ENCODE measurements at places on chromosomes 11 and 22.

DNA sequence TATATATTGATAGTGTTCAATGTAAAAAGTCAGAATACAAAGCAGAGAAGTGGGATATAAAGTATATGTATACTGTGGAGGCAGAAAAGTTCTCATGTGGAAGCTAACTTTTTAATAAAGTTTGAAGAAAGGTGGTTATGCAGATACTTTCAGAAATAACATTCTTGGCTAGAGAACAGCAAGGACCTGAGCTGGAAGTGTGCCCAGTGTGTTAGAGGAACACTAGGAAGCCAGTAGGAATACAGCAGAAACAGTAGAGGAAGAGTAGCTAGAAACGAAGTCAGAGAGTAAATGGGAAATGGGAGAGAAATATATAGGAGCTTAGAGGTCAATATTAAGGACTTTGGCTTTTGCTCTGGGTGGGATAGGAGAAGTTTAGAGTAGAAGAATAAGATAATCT lies 464.9 kb upstream of the CCDC90B start:
- DNase-seq, result no peak

DNA sequence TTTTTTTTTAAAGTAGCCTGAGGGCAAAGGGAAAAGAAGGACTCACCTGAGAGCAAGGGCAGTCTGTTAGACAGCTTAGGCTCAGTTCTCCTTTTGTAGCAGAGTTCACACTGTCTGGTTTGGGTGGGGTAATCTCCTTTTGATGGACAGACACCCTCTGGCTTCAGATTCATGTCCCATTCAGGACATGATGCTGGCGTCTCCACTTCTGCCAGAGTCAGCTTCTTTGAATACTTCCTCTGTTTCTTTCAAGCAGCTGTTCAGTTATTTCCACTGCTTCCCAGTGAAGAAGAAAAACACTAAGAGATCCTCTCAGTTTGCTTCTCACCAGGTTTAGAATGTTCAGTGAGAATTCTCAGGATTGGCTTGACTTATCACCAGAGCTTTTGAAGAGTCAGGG lies 79.0 kb upstream of the HSD17B12 start:
- no peak for DNase-seq

- DNase-seq, result no peak
Observed at GRCh38 chr11:69540118-69541000, 58.9 kb downstream of the LINC01488 start.

GRCh38 chr11:69880041-69880825 lies 61.0 kb upstream of the FGF3 start:
- no peak for DNase-seq

GRCh38 chr11:61119055-61119454 lies 16.8 kb downstream of the CD5 start:
- DNase-seq, result no peak

DNA sequence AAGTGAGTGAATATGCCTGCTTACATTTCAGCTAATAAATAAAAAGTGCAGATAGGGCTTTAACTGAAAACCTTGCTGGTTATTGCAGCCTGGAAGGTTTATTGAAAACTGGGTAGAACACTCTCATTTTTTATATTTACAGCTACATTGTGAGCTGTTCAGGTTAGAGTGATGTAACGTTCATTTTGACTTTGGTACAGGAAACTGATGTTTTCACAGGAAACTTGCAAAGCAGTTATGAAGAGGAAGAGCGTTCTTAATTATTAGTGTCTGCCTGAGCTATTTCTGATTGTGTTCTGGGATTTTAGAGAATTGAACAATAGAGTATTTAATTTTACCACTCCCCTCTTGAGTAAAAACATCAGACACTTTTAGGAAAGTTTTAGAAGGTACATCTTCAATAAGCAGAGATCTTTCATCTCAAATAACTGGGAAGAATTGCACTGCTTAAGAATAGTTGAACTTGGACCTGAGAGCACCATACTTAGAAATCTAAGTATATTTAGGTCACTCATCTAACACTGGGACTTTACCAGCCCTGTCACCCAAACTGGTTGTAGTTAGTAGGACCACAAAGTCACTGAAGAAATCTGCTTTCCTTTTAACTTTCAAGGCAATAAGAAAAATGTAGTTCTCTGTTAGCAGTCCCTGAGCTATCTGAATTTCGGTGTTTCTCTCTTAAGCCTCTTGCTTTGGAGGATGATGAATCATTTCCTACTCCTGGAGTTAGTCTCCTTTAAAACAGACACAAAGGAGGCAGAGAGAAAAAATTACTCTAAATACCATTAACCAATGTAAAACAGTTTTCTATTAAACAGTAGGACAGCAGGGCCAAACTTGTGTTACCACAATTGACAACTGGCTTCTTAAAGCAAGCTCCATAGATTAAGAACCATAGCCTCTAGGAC lies 128.6 kb upstream of the DDI1 start:
- no peak for DNase-seq

GRCh38 chr22:36864454-36865215 lies 3.8 kb downstream of the NCF4 start:
- no peak for DNase-seq

- no peak for DNase-seq
Observed at GRCh38 chr11:43576803-43577521, 103.6 kb upstream of the HSD17B12 start.

DNA sequence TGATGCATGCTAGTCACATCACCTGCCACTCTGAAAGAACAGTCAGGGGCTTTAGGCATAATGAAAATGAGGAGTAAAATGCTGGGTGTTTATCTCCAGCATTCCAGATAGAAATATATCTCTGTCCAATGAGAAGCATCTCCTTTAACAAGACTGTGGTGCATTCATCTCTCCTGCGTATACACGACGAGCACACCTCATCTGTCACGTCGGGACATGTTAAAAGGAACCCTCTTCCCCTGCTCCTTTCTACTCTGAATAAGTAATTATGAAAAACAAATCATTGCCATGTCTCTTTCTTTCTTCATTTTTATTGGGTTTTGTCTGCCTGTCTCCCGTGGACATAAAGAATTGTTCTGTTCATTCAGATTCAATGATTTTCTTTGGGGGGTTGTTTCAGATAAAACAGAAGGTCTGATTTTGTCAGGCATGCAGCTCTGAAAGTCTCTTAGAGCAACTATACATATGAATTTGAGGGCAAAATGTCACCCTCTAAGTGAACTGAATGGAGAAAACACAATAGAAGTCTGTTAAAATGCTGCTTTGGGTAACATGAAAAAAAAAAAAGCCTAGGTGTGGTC lies 195.0 kb downstream of the MAML2 start:
- DNase-seq, result no peak

DNA sequence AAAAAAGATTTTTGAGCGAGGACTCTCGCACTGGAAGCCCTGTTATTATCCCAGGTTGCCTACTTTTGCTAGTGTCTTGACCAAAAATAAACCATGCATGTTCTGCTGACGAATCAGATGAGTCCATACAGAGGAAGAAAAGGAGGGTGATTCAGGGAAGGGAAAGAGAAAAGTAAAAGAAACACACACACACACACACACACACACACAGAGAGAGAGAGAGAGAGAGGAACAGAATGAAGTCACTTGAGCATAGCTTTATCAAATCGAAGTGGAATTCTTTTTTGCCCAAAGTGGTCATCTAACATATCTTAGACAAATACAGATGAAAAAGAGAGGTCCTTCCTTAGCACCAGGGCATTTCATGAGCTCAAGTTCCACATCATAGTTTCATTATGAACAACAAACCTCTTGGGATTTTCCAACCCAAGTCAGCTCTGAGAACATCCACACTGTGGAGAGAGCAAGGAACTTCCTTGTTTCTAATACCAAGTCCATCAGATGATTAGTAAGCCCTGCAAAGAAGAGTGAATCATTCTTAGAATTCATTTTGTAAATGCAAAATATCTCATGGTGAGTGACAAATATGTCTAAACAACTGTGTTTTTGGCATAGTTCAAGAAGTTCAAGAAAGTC lies 7.7 kb upstream of the MMP12 start:
- DNase-seq, result no peak

GRCh38 chr11:128662076-128662475 lies 31.8 kb upstream of the FLI1 start:
- no peak for DNase-seq

DNA sequence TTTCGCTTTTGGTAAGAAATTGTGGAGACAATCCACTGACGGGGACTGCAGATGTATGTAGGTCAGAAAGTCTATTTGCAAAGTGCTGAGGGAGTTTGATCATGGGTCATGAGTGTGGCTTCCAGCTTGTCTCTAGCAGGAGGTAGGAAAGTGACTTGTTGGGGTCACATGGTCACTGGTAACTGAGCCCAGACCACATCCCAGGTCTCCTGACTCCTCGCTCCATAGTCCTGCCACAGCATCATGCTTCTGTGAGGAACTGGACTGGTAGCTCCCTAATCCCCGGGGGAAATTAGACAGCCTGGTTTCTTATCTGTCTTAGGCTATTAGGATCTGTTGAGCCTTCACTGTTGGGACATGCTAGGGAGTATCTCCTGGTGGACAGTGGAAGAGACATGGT lies 142.1 kb downstream of the MYO18B start:
- DNase-seq, result no peak

DNA sequence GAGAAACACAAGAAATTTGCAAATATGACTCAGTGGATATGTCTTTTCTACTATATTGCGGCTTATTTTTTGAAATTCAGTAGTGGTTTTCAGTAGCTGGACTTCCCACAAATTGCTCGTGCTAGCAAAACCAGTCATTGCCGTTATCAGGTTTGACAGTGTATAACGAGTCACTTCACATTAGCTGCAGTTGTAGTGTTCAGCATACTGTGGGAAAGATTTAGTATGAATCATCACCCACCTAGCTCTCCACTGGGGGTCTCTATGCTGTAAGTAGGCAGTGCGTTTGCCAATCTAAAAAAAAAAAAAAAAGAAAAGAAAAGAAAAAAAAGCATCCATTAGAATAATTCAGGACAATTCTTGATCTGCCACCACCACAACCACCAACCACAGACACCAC lies 1318.9 kb downstream of the LRRC4C start:
- no peak for DNase-seq

- DNase-seq, result no peak
Observed at GRCh38 chr11:128759597-128759996, 65.7 kb downstream of the FLI1 start.

GRCh38 chr11:26276798-26277424 lies 55.0 kb upstream of the ANO3 start:
- no peak for DNase-seq

GRCh38 chr11:133399855-133400625 lies 132.3 kb downstream of the OPCML start:
- no peak for DNase-seq

DNA sequence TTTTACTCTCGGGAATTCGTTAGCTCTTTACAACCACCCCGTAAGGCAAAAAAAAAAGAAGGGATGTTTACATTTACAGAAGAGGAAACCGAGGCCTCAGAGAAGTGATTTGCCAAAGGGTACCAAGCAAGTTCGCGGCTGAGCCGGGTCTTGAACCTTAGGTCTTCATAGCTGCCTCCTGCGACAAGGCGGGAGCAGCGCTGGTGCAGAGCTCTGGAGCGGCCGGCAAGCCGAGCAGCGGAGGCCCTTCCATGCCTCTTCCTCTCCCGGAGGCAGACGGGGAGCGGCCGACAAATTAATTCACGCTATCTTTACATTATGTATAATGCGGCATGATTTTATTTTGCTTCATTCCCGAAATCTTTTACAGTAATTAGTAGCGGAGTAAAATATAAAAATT lies 536.3 kb downstream of the INSC start:
- DNase-seq, result no peak

DNA sequence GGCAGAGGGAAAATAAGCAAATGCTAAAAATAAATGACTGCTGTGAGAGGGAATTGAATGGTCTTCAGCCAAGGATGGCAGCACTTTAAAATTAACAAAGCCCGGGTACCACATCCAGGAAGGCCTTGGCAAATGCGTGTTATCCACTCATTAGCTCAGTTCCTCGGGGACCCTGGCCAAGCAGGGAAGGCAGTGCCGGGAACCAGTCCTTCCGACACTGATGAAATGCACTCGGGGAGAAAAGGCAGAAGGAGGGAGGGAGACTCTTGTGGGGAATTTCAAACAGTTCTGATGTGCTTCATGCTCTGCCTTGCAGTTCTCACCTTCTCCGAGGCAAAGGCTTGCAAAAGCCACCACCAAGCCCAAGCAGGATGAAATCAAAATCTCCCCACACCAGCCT lies 38.3 kb downstream of the CLPB start:
- DNase-seq, result no peak

GRCh38 chr11:114563077-114563476 lies 3.4 kb upstream of the NXPE1 start:
- no peak for DNase-seq

DNA sequence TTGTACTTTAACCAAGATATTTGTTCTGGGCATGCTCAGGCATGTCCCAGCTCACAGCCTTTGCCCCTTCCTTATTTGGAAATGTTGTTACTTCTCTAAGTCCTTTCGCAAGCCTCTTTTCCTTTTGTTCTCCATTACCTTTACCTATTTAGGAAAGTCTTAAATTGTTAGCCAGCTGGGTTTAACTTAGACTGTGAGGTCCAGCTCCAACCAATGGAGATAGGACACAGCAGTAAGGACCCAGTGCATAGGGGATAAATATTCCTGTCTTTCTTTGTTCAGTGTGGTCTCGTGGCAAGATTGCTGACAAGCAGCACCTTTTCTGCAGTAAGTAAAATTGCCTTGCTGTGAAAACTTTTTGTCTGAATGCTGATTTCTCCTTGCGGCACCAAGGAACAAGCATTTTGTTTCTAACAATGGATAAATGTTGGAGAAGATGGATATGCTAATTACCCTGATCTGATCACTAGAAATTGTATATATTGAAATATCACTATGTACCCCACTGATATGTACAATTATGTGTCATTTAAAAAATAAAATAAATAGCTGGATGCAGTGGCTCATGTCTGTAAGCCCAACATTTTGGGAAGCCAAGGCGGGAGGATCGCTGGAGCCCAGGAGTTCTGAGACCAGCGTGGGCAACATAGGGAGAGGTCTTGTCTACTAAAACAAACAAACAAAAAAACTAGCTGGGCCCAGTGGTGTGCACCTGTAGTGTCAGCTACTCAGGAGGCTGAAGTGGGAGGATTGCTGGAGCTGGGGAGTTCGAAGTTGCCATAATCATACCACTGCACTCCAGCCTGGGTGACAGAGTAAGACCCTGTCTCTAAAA lies 31.9 kb upstream of the FTH1 start:
- DNase-seq, result no peak

GRCh38 chr11:112216561-112217105 lies 9.6 kb upstream of the PTS start:
- DNase-seq, result no peak

DNA sequence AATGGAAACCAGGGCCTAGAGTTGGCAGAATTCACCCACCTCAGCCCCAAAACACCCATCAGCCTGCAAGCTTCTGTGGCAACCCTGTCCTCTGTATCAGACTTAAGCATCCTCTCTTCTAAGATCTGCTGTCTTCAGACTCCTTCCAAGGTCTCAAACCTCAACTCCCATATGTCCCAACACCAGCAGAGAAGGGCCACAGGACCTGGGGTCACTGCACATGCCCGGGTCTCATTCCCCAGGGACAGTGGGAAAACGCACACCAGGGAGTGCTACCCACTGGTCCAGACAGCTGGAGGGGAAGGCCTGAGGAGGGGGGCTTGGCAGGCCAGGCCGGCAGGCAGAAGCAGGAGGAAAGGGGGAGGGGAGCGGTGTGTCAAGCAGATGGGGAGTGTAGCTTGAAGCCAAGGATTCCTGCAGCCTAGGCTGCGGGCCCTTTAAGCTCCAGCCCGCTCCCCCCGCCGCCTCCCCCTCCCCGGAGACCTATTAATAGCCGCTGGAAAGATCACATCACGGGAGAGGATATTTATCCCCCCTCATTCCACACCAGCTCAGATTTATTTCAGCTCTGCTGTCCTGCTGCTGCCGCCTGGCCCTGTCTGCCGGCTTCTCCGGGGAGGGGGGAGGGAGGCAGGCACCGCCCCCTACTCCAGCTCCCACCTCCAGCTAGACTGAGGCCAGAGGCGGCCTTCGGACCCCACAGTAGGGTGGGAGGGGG lies 16.7 kb downstream of the BCL9L start:
- no peak for DNase-seq

GRCh38 chr11:119481667-119482400 lies 58.9 kb upstream of the THY1 start:
- no peak for DNase-seq

Measured in activated CD4-positive, CD25-positive, alpha-beta regulatory T cell treated with anti-CD3 and anti-CD28 coated beads, Interleukin-2, amount 50 U/mL, for 16 hours (primary cell).